ENCODE measurements at places on chromosomes 2 and 18. TPM values are rescaled to one million over a fixed set of nuclear protein-coding genes. Genes with fewer than 3 reads are reported as not detected.

GRCh38 chr18:49915352-49915751 lies 102.0 kb upstream of the ACAA2 start:
- DNase-seq: no peak

GRCh38 chr2:132438691-132439090 lies 22.1 kb downstream of the GPR39 start:
- DNase-seq: peak; percentile 89

GRCh38 chr2:19609266-19609665 lies 250.8 kb upstream of the OSR1 start:
- no peak for DNase-seq

GRCh38 chr2:29743516-29743915 lies 177.9 kb downstream of the ALK start:
- DNase-seq: no peak

- no peak for DNase-seq
Observed at GRCh38 chr2:1517786-1518185, 104.5 kb downstream of the TPO start.

- DNase-seq: no peak
Observed at GRCh38 chr2:233418761-233419546, 64.7 kb downstream of the DGKD start.

DNA sequence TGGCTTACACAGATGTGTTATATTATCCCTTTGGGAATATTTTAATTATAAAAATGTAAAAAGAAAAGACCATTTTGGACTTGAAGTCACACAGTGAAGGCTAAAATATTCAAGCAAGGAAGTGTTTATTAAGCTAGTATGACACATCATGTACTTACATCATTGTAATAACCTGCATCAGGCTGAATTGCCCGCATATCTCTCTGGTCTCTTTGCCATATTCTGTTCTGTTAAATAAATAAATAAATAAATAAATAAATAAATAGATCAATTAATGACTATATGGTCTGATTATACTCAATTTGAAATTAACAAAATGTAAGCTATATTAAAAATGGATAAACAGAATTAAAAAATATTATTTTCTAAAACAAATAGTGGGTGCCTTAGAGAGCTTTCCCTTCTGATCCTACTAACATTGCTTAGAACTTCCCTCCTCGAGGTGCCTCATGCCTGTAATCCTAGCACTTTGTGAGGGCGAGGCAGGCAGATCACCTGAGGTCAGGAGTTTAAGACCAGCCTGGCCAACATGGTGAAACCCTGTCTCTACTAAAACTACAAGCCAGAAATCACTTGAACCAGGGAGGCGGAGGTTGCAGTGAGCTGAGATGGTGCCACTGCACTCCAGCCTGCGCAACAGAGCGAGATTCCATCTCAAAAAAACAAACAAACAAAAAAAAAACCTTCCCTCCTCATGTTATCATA lies 42.0 kb downstream of the WDR33 start:
- DNase-seq: no peak

DNA sequence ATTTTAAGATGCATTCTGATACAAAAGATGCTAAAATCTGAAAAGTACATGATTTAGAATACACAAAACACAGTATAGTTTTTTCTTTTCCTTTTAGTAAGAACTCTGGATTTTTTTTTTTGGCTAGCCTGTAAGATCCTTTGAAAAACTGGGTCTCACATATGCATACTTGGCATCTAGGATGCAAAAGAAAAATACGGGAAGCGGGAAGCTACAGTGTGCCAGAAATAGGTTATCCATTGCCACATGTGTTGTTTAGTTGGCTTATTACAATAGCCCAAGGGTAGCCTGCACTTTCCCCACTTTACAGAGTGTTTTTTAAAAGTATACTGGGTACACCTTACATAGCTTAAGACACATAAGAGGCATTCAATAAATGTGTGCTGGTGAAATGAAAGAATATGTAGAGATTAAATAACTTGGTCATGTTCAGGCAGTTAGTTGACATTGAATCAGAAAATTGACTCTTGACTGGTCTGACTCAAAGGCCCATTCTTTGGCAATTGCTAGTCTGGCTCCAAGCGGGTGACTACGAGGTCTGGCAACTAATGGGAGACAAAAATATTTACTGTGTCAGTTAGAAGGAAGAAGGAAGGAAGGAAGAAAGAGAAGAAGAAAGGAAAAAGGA lies 286.8 kb upstream of the TRIB2 start:
- DNase-seq: peak; percentile 59

DNA sequence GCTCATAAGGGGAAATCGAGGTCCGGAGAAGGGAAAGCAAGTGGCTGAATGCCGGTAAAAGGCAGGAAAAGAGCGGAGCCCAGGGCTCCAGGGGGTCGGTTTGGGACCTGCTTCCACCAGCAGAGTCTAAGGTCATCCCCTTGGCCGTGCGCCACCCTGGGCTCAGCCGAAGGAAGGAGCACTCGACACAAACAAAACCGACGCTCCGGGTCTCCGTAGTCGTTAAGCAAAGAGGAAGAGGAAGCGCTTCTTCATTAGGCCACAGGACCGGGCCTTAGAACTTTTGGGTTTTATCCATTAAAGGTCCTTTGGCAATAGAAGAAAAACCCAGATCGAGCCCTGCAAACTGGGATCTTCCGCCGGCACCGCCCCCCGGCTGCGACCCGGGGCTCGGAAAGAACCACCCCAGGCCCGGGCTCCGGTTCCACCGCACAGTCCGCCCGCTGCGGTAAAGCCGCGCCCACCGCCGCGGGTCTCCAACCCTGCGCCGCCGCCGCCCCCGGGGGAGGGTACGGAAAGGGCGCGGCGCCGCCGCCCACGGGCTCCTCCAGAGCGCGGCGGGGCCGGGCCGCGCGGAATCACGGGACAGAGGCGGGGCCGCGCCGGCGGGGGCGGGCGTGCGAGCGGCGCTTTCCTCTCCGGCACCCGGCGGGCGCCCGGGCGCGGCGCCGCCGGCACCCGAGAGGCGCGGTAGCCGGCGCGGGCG lies at the start of gene TTL:
Gene TTL (plus strand): TSS at position 629 of the 706 bp plus-strand sequence. CDS start 189 bp downstream, outside the sequence.
- peak; percentile 59 for DNase-seq

- DNase-seq: peak; percentile 17
Observed at GRCh38 chr18:35377875-35378573, 887 bp upstream of the ZNF396 start.

DNA sequence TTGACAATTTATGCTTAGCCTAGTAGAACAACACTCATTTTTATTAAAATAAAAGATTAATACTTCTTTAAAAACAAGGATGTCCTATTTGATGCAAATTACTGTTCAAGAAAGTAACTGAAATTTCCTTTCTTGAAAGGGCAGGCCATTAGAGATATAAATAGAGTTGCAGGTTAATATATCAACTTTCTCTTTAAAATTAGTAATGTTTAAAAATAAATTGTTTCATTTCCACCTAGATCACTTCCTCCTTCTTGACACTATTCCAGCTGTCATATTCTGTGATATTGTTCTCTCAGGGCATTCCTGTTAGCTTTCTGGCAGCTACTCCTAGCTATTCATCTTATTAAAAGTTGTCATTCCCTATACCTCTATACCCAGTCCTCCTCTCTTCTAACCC lies 357.9 kb upstream of the NRP2 start:
- no peak for DNase-seq

The ACVR1C gene
- total RNA-seq: 0.83 TPM

The EVA1A gene
- 21.4 TPM for total RNA-seq

The CHST10 gene
- total RNA-seq: 12.4 TPM
